GM19239 (cell line): ENCODE measurements at places on chromosomes 7 and 10.

DNA sequence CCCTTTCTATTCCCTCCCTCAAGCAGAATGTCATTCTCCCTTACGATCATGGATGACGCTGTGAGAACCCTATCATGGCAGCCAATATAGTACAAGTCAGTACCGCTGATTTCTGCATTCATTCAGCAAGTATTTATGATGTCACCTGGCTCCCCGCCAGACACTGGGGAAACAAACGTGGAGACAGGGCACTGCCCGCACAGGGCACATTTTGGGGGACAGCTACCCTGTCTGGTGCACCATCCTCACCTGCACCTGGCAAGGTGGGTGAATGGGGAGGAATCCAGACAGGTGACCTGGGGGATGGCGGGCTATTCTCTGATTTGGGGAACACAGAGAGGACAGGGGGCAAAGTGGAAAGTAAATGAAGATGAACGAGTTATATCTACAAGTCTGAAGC lies 28.4 kb downstream of the MKI67 start:
- DNase-seq = no peak

GRCh38 chr7:9718071-9718661 lies 1255.5 kb upstream of the PHF14 start:
- no peak for DNase-seq

DNA sequence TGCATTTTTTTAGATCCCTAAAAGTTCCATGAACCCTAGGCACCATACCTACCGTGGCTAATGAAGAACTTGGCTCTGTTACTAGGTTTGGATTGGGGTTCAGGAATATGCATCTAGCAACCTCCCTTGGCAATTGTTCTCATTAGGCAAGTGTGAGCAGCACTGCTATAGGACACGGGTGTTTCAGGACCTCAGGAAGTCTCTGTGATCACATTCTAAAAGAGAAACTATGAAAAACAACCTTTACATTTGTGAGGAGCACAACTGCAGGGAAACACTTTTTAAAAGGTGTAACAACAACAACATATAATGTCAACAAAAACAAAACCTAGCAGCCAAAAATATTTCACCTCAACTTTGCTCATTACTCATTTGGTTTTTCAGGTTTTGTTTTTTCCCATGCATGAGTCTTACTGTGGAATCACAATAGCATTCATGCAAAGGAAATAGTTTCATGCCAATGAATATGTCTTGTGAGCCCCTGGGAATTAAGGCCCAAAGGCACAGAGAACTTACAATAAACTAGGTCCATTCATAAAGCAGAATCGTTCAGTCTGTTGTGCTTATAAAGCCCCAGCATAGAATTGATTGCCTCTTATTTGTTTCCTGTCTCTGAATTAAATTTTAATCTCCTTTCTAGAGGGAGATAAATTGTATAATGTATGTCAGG lies 255.7 kb upstream of the DGKB start:
- no peak for DNase-seq

DNA sequence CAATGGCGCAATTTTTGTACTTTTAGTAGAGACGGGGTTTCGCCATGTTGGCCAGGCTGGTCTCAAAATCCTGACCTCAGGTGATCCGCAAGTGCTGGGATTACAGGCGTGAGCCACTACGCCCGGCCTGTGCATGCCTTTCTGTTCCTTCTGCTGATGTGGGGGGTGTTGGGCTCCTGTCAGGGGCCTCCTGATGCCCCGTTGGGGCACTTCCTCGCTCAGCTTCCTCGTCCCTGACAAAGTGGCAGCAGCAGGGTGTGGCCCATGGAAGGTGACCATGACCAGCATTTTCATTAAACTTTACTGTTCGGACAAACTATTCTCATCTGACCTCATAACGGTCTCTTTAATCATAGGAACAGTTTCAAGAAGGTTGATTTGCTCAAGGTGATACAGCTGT lies 69.4 kb downstream of the TBXAS1 start:
- no peak for DNase-seq

GRCh38 chr10:80421707-80422536 lies 13.6 kb downstream of the PRXL2A start:
- DNase-seq = peak; percentile 27

DNA sequence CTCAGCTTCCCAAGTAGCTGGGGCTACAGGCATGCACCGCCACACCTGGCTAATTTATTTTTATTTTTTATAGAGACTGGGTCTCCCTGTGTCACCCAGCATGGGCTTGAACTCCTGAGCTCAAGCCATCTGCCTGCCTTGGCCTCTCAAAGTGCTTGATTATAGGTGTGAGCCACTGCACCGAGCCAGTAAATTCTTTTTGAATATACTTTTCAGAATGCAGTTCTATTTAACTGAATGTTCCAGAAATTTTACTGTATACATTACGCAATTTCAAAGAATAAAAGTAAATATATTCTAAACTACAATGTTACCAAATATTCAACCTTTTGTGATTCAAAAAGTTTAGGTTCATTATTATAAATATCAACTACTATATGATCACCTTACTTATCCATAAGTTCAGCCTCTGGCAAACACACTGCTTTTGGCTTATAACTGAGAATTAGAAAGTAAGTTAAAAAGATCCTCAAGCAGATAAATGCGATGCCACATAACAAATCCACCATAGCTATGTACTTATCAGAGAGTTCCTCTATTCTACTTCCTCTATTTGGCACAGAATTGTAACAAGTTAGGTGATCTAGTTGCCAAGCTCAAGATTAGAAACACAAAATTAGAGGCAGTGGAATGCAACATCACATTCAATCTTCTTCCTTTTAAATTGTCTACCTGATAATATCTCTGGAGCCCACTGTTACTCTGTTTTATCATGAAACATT lies 118.2 kb downstream of the ANK3 start:
- DNase-seq = no peak

DNA sequence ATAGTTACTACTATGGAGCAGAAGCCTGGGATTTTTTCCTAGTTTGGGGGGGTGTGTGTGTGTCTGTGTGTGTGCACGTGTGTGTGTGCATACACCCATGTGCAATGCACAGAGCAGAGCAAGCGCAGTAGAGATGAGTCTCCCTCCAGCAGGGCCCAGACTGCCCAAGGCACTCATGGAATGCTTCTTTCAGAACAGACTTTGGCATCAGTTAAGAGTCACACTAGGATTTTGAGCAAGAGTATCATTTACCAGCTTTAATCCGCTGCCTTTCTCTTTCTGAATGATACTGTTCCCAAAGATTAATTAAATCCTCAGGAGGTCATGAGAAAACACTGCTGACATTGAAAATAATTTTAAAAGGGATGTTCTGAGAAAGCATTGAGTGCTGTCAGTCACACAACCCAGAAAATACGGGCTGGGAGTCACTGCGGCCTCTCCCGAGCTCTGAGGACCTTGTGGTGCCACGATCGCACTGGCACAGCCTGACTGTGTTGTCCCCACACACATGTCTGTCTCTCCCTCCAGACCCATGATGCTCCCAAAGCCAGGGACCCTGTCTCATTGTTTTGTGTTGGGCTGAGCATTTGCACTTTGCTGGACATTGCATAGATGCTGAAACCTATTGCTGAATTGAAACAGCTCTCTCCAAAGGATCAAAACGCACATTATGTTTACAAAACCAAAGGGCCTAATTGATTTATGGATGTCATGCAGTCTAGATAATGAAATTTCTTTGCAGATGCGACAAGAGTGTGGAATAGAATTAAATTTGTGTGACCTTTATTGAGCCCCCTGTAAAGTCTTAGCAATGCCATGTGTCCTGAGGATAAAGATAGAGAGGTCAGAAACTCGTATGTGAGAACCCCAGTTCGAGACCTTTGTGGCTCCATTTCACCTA lies 54.7 kb upstream of the FIGNL1 start:
- DNase-seq = no peak
